ENCODE measurements at places on chromosomes 4 and X. TPM values are rescaled to one million over a fixed set of nuclear protein-coding genes. Genes with fewer than 3 reads are reported as not detected.

GRCh38 chr4:6352031-6352692 lies 82.5 kb downstream of the WFS1 start:
- DNase-seq, result no peak

DNA sequence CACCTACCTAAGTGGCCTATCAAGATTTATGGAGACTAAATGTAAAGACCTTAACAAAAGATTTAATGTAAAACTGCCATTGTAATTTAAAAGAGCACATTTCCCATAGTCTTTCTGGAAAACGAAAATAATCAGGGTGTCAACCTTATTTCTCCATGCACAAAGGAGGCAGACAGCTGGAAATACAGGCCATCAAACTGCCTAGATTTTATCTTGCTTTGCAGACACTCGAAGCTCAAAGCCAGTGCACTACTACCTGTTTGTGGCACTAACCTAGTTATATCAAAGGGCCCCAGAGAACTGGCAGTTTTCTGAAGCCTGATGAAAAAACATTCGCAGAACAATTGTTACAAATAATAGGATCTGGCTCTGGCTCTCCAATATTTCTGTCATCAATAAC lies 863.9 kb downstream of the STPG2 start:
- DNase-seq, result no peak

- DNase-seq, result no peak
These were observed 9.3 kb downstream of the TKTL1 start for GRCh38 chrX:154304846-154305245.

DNA sequence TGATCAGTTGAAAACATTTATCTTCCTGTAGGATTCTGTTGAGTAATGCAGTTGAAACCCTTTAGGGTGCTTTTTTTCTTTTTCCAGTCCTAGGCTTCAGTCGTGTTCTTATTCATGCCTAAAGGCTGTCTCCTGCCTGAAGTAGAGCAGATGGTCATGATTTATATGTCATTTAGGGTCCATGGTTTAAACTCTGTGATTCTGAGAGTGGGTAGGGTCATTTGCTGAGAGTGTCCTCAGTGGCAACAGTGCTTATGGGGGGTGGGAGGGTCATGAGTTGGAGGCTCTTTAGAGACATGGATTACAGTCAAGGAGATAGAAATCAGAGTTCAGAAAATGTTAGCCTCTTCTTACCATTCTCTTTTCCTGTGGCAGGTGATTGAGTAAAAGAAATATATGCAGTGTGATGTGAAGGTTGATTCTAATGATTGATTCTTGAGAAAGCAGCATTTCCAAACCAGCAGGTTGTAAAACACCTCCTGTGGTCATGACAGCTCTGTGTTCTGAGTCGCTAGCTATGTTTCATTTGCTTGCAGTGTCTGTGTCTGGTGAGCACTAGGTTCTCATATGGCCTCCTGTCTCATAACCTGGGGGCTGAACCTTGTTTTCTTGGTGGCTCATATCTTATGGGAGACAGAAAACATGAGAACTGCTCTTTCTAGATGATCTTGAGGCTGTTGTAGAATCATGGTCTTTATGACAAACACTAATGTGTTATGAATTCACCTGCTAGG lies 60.4 kb downstream of the JADE1 start:
- DNase-seq, result no peak

DNA sequence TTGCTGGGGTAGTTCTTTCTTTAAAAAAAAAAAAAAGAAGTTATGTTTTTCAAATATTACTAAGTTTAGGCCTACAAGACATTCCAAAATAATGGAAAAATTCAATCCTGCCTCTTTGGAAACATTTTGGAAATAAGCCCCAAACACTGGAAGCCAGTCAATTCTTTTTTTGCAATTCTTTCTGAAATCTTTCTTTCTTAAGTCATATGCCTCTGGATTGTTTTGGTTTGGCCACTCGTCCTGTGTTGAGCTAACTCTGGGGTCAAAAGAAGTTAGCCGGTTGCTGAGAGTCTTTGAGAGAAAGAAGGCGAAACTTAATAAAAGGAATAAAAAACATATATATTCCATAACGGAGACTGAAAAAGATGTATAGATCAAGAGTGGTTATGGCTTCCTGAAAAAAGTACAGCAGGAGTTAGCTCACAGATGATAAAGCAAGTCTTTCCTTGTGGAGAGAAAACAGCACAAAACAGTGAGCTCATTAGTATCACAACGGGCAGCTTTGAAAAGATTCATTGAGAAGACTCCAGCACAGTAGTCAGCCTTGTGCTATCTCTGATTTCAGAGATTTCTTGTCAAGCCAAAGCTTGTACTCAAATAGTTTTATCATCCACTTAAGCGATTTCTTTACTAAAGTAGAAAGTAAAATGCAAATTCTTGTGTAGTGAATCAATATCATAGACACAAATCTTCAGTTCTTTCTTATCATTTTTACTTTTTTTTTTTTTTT lies 64.8 kb downstream of the PLS3 start:
- no peak for DNase-seq

DNA sequence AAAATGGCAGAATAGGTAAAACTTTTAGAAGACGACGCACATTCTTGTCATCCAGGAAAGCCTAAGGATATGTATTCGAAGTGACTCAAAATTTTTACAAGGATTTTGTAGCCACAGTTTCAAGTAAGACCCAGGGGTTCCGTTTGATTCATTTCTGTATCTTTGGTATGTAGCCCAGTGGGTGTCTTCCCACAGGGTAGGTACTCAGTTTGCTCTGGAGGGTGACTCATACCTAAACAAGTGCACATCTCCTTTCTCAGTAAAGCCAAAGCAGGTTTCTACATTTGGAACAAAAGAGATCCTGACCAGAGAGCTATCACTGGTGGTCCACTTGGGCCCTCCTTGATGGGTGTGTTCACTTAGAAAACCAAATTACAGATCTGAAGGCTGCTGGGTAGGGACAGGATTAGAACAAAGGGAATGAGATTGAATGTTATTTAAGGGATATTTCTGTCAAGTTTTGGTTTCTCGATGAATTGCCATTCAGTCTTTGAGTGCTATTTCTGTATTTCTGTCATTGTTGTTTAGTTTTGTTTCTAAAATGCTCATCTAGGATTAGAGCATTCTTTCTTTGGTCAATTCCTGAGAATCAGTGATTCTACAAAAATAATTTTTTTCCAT lies 56.1 kb downstream of the PLS3 start:
- DNase-seq, result no peak

DNA sequence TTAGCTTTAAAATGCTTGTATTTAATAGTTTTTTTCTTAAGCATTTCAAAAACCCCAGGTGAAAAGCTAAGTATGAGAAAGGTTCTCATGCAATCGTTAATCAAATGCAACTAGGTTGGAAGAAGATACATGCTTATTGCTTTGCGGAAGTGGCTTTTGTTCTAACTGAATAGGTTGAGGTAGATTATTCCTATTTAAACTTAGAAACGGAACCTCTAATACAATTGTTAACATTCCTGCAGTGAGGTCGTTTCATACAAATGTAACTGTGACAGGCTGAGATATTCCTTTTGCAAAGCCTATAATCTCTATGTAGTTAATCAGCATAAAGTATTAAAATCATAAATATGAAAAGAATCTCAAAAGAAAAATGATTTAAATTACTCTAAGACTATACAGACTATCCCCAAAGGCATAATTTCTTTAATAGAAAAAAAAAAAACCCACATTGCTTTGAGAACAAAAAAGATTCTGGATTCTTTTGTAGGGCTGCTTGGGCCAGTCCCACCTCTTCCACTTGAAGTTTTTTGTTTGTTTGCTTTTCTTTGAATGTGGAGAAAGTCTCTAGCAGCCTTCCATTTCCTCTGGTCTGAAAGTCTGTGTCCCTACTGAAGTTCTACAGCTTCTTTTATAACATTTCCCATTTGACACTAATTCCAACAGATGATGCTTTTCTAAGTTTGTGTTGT lies 25.6 kb upstream of the SORBS2 start:
- DNase-seq, result no peak

- DNase-seq, result no peak
These were observed 54.9 kb upstream of the IRF2 start for GRCh38 chr4:184529283-184529682.

BST1 gene
- total RNA-seq, result 0.49 TPM

GAGE2A gene
- not detected for total RNA-seq

Measured in naive thymus-derived CD8-positive, alpha-beta T cell (primary cell).